ENCODE measurements at places on chromosomes 11 and 22.

DNA sequence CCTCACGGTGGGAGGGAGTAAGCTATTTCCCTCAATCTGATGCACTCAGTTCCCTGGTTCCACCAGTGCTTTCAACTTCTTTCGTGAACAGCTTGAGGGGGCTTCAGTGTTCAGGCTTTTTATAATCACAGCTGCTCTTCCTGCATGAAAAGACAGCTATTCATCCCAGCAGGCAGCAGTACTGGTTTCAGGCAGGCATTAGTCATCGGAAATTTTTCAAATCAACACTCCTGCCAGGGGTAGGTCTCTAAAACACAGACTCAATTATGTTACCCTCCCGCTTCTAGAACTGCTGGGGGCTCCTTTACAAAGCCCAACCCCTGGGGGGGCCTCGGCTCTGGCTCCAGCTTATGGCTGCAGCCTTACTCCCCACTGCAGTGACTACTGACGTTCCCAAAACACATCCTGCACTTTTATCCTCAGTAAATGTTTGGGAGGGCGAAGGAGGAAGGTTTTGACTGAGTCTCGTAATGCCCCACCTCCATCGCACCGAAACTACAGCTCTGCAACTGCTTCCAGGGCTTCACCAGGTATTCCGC, 5.8 kb downstream of the POLDIP3 start:
- DNase-seq, result no peak

- no peak for DNase-seq
These were observed 588 bp downstream of the VPS37C start for GRCh38 chr11:61160487-61161189.

GRCh38 chr11:90510839-90511238, 288.0 kb upstream of the CHORDC1 start:
- DNase-seq, result no peak

DNA sequence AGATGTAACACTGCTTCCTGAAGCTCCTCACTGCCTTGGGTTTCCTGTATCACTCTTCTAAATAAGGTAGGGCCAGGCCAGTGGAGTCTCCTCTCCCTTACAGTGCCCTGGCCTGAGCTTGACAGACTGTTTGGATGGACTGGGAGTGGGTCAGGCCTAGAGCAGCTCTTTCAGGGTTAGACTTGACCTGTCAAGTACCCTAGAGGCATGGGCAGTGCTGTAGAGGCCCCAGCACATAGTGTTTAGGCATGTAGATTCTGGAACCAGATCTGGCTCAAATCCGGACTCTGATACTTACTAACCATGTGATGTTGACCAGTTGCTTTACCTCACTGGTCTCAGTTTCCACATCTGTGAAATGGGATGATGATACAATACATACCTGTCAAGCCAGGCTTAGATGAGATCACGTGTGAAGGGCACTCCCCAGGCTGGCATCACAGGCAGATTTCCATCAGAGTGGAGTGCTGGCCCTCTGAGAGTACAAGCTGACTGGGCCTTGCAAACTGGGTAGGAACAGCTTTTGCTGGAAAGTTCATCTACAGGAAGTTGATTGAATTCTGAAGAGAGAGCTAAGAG, 1.4 kb upstream of the MICAL2 start:
- no peak for DNase-seq

- no peak for DNase-seq
These were observed 13.6 kb downstream of the DGCR8 start for GRCh38 chr22:20093418-20094196.

DNA sequence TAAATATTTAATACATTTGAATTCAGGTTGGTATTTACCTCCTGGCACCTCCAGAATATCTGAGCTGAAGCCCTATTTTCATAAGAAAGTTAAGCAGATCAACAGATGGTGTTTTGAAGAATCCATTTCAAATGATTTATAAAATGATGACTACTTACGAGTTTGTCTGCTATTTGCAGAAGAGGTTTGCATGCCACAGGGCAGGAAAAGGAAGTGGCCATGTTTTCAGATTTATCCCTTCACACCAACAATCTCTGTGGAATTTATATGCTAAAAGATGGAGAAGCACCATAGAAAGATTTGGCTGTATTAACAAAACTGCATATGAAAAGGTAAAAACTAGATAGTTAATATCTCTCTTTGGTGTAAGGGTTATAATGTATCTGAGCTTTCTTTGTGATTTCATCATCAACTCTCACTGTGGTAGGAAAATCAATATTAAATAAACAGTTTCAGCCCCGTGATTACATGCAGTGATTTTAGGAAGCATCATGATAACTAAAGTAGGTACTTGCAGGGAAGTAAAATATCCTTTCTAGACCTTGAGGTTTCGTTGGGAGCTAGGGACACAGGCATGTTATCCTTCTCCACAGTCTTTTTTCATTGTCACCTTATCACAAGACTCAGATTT, 2.6 kb downstream of the BMAL1 start:
- DNase-seq, result no peak

GRCh38 chr11:117492578-117493251, 165.1 kb downstream of the CEP164 start:
- no peak for DNase-seq

All from activated CD4-positive, alpha-beta T cell treated with anti-CD3 and anti-CD28 coated beads for 24 hours (primary cell).